Stimulated activated CD8-positive, alpha-beta memory T cell treated with anti-CD3 and anti-CD28 coated beads, Interleukin-15, amount 100 ng/mL, for 24 hours (primary cell): ENCODE measurements at places on chromosomes 13 and 19.

- DNase-seq, result no peak
Measured at GRCh38 chr13:39941236-39941635, 285.8 kb downstream of the COG6 start.

GRCh38 chr19:3224346-3225168 lies at the start of gene CELF5:
CELF5 (plus strand) TSS chr19:3224661; CDS start chr19:3224740, 79 bp downstream.
- peak; percentile 37 for DNase-seq

GRCh38 chr19:54905421-54905802 lies 536 bp upstream of the NCR1 start:
- DNase-seq, result no peak

DNA sequence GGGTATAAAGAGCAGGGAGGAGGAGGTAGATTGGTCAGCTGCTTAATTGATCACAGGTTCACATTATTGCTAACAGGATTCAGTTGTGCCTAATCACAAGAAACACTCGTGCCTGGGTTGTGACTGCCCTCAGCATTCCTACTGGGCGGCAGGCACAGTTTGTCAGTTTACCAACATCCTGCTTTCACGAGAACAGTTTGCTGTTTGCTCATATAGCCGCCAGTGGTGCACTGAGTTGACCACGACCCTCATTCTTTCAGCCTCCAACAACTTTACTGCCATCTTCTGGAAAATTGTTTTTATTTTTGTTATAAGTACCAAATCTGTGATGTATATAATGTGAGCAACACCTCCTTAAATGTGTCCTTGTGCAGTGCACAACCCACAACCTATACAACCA lies 16.2 kb upstream of the IFT88 start:
- no peak for DNase-seq

DNA sequence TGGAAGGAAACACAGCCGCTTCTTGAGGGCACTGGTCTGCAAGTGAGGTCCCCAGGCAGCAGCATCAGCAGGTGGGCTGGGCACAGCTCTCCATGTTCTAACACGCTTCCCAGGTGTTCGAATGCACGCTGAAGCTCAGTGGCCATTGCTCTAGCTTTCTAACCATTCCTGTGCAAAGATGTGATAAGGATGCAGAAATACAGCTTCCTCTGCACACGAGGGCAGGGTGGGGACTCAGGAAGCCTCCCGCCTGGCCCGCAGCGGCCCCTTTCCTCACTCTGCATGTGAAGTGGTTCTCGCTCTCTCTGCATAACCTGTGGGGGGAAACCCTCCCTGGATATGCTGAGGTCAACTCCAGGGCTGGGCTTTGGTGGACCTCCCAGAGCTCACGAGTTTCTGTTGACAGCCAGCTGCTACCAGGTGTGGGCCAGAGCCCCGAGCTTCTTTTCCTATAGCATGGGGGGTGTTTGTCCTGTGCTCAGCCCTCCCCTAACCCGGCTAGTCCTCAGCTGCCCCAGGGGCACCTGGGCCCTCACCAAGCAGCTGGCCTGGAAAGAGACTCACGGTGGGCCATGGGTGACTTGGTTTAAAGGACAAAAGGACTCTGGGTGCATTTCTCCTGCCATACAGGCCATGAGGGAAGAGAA lies 168.2 kb downstream of the TEX29 start:
- DNase-seq, result no peak

GRCh38 chr19:41861116-41861768 lies 1.2 kb downstream of the RPS19 start:
- no peak for DNase-seq

GRCh38 chr19:4061683-4062418 lies 4.8 kb downstream of the ZBTB7A start:
- no peak for DNase-seq

DNA sequence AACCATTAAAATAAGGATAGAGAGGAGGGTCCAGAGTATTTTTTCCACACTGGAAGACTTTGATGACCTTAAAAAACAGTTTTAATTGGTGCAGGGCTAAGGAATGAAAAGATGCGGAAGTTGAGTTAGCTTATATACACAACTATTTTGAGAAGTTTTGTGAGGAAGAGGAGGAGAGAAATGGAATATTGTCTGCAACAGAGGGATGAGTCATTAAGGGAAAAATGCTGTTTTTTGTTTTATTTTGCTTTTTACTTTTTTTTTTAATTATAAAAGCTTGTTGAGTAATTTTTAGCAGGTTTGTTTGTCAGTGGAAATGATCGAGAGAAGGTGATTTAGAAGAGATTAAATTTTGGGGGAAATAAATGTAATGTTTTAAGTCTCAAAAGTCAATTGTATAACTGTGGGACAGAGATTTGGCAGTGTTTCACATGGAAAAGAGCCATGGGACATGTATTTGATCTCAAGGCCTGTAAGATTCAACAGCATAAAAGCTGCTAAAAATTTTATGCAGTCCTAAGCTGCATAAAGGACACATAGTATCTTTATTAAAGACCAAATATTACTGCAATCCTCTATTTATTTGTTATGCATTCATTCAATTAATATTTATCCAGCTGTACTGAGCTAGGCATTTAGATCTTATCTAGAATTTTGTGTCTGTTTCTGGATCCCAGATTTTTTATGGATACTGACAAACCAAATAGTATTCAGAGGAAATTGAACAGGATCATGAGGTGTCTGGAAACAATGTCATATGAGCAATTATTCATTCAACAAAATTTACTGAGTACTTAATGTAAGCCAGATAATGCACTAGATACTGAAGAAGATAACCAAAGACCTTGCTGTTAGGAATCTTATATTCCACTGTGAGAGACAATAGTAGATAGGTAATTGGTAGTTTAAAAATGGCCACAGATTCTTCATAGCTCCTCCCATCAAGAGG lies 72.7 kb downstream of the DNAJC15 start:
- no peak for DNase-seq

DNA sequence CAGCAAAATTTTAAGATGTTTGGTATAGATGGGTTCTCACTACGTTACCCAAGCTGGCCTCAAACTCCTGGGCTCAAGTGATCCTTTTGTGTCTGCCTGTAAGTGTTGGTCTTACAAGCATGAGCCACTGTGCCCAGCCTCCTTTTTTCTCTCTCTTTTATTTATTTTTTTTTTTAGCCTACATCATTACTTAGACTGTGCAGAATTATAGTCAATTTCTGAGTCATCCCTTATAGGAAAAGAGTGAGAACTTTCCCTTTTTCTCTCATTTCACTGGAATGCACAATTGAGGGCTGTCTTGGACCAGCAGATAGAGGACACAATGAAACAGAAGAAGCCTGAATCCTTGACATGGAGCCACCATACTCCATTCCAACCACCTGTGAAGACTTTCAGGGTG lies 13.3 kb downstream of the TSKS start:
- no peak for DNase-seq

GRCh38 chr19:840519-841206 lies at the start of gene PRTN3:
PRTN3 (plus strand) TSS chr19:840999; CDS start chr19:841009, 10 bp downstream.
- DNase-seq, result no peak

- DNase-seq, result no peak
Measured at GRCh38 chr13:24671386-24672113, 8.7 kb upstream of the ATP12A start.

- DNase-seq, result no peak
Measured at GRCh38 chr19:7853770-7854128, 20.4 kb downstream of the PRR36 start.

GRCh38 chr19:31041461-31041860 lies 307.8 kb downstream of the TSHZ3 start:
- DNase-seq, result no peak
